ENCODE measurements at places on chromosomes 3 and 15. TPM values are rescaled to one million over a fixed set of nuclear protein-coding genes. Genes with fewer than 3 reads are reported as not detected.

Gene TMC3
- total RNA-seq = not detected

GRCh38 chr15:67746450-67746849, 78.9 kb upstream of the SKOR1 start:
- DNase-seq = no peak

GRCh38 chr3:194989241-194989640, 281.7 kb downstream of the XXYLT1 start:
- DNase-seq = peak; percentile 30

- no peak for DNase-seq
Observed at GRCh38 chr3:181899702-181900101, 188.0 kb downstream of the SOX2 start.

- no peak for DNase-seq
Observed at GRCh38 chr15:77762747-77763355, 130.1 kb upstream of the LINGO1 start.

GRCh38 chr3:101509811-101510210, 3.2 kb downstream of the SENP7 start:
- no peak for DNase-seq
